CD8-positive, alpha-beta T cell (primary cell): ENCODE measurements at places on chromosomes 5 and 9. TPM values are rescaled to one million over a fixed set of nuclear protein-coding genes. Genes with fewer than 3 reads are reported as not detected.

RNF208 gene
- total RNA-seq = 0.49 TPM

SPACA9 gene
- total RNA-seq = 0.64 TPM

PCDHGB2 gene
- 0.28 TPM for total RNA-seq

FOXD4L5 gene
- total RNA-seq = not detected

TPPP gene
- 5.1 TPM for total RNA-seq

PCBD2 gene
- total RNA-seq = 4.4 TPM

SPATA31D4 gene
- not detected for total RNA-seq

GPR21 gene
- total RNA-seq = not detected

CARD9 gene
- total RNA-seq = 0.31 TPM

TRAF2 gene
- 11.8 TPM for total RNA-seq

SMIM33 gene
- total RNA-seq = not detected

MSX2 gene
- not detected for total RNA-seq

PRSS3 gene
- not detected for total RNA-seq

OBP2B gene
- total RNA-seq = not detected

ADAMTSL2 gene
- total RNA-seq = 0.33 TPM

IARS1 gene
- total RNA-seq = 64.2 TPM

CXCL14 gene
- total RNA-seq = not detected

DNAJC18 gene
- 8.0 TPM for total RNA-seq

TTLL11 gene
- 0.68 TPM for total RNA-seq

PCDHGA4 gene
- total RNA-seq = not detected

DCP2 gene
- total RNA-seq = 69.8 TPM
